ENCODE measurements at places on chromosomes 12 and 14.

GRCh38 chr14:37437490-37437889, 157.6 kb downstream of the FOXA1 start:
- no peak for DNase-seq

- no peak for DNase-seq
Measured at GRCh38 chr14:99064262-99064954, 207.6 kb downstream of the BCL11B start.

GRCh38 chr14:94046696-94047250, 20.6 kb downstream of the OTUB2 start:
- no peak for DNase-seq

GRCh38 chr12:11500861-11501230, 105.5 kb upstream of the PRB2 start:
- DNase-seq, result no peak

DNA sequence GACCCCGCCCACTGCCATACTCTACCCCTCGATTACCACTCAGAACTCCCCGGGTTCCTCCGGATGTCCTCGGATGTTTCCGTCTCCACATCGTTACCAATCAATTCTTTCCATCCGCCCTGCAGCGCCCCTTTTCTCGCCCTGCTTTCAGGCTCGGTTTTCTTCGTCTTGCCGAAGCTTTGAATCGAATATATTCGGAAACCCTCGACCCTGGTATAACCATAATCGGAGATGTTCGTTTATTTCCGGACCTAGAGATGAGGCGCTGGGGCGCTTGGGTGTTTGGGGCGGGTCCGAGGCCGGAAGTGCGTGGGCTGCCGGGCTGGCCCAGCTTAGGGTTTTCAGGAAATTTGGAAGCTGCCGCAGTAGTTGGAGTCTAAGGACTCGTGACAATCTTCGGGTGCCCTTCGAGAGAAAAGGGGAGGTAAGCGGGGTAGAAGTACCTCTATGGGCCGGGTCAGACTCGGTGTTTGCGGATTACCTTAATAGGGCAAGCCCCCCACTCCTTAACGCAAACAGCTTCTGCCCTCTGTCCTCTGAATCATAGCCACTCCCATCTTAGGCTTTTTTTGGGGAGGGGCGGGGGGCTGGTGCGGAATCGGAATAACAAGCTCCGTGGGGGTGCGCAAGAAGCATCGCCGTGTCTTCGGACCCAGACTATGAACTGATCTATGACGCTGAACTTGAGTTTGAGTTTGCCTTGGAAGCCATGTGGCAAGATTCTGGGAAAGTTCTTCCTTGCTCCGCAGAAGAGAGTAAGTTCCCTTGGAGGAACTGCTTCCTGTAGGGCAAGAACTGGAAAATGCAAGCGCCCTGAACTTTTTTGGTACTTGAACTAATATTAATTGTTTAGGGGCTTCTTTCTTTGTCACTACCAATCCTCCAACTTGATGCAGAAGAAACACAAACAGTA, at the start of gene C14orf119:
Gene C14orf119, plus strand, starts transcription at position 310 of the 913 bp plus-strand sequence. CDS start 2,154 bp downstream, outside the sequence.
- peak; percentile 100 for DNase-seq

GRCh38 chr12:5487076-5487475, 55.2 kb downstream of the NTF3 start:
- no peak for DNase-seq

GRCh38 chr12:22533155-22533554, 11.2 kb downstream of the C2CD5 start:
- no peak for DNase-seq

- DNase-seq, result no peak
Measured at GRCh38 chr14:33452995-33453394, 497.9 kb downstream of the EGLN3 start.

GRCh38 chr12:41709463-41710285, 435.0 kb downstream of the GXYLT1 start:
- no peak for DNase-seq

DNA sequence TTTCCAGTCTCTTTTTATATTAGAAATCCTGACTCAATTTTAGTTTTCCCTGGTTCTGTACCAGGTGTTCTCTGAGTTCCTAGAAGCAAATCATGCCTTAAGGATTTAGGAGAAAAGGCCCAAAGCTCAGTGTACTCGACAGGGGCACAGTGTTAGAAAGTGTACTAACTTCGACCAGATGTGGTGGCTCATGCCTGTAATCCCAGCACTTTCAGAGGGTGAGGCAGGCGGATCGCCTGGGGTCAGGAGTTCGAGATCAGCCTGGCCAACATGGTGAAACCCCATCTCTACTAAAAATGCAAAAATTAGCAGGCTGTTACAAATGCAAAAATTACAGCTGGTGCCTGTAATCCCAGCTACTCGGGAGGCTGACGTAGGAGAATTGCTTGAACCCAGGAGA, 12.0 kb downstream of the VEZT start:
- DNase-seq, result no peak

DNA sequence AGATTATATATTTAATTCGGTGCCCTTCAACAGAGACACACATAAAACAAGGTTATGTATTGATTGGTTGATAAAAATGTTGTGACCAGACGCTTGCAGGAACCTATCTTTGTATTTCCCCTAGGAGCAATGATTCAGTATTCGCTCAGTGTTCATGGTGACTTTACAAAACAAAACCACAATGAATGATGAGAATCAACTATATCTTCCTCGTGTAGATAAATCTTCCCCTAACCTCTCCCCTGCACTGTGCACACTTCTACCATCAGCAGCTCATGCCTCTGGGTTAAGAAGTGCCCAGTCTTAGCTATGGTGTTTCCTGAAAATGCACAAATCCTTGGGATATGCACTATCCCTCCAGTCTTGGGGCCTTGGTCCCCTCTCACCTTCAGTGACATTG, 16.3 kb downstream of the RIN3 start:
- no peak for DNase-seq

DNA sequence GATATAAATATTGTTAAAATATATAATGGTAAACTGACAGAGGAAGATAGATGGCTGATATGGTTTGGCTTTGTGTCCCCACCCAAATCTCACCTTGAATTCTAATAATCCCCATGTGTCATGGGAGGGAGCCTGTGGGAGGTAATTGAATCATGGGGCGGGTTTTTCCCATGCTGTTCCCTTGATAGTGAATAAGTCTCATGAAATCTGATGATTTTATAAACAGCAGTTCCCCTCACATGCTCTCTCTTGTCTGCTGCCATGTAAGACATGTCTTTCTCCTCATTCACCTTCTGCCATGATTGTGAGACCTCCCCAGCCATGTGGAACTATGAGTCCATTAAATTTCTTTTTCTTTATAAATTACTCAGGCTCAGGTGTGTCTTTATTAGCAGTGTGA, 46.3 kb downstream of the PTCSC3 start:
- no peak for DNase-seq

- DNase-seq, result no peak
Measured at GRCh38 chr12:130117233-130117632, 45.0 kb upstream of the FZD10 start.

GRCh38 chr14:94677747-94678146, 65.6 kb downstream of the SERPINA3 start:
- no peak for DNase-seq

Data from colonic mucosa (tissue), 4 donors.